Activated CD4-positive, alpha-beta T cell treated with anti-CD3 and anti-CD28 coated beads, Interleukin-2, amount 50 U/mL, for 24 hours (primary cell): ENCODE measurements at places on chromosomes 13 and 19.

DNA sequence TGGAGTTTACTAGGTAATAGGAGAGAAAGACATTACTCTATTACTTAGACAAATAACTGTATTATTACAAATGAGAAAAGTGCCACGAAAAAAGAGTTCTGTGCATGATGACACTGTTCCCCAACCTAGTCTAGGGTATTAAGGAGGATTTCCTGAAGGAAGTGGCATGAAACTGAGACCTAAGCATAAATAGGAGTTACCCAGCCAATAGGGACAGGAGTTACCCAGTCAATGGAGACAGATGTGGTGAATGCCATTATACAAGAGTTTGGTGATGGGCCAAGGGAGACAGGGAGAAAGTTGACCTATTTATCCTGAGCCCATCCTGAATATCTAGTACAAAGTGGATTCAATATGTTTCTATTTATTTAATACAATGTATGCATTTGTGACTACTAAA, 65.4 kb downstream of the KL start:
- no peak for DNase-seq

DNA sequence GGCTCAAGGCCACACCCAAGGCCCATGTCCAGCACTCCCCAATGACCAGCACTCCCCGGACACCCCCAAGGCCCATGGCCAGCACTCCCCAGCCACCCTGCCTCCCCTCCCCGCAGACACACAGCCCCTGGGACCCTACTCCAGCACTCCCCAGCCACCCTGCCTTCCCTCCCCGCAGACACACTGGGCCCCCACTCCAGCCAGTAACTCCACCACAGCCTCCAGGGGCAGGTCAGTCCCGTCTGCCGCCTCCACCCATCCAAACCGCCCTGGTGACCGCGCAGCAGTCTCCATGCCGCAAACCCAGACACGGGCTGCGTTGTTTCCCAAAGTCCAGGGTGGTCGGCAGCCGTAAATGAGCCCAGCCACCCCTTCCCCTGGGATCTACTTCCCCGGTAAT, 70.7 kb downstream of the SPACA7 start:
- DNase-seq = no peak

DNA sequence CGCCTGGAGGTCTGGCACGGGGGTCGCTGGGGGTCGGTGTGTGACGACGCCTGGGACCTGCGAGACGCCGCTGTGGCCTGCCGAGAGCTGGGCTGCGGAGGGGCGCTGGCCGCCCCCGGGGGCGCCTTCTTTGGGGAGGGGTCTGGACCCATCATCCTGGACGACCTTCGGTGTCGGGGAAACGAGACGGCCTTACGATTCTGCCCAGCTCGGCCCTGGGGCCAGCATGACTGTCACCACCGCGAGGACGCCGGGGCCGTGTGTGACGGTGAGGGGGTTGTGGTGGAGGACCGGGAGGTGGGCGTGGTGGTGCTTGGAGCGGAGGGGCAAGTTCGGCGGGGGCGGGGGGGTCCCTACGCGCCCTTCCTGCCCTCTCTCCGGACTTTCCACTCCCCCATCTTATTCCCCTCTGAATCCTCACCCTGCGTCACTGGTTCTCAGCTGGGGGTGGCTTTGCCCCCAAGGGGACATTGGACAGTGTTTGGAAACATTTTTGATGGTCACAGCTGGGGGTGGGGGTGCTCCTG, 5.5 kb downstream of the SSC5D start:
- no peak for DNase-seq

GRCh38 chr19:44807162-44807561, 1.7 kb upstream of the BCAM start:
- DNase-seq = no peak

- no peak for DNase-seq
These were observed 199.7 kb downstream of the IRS2 start for GRCh38 chr13:109586509-109587346.

DNA sequence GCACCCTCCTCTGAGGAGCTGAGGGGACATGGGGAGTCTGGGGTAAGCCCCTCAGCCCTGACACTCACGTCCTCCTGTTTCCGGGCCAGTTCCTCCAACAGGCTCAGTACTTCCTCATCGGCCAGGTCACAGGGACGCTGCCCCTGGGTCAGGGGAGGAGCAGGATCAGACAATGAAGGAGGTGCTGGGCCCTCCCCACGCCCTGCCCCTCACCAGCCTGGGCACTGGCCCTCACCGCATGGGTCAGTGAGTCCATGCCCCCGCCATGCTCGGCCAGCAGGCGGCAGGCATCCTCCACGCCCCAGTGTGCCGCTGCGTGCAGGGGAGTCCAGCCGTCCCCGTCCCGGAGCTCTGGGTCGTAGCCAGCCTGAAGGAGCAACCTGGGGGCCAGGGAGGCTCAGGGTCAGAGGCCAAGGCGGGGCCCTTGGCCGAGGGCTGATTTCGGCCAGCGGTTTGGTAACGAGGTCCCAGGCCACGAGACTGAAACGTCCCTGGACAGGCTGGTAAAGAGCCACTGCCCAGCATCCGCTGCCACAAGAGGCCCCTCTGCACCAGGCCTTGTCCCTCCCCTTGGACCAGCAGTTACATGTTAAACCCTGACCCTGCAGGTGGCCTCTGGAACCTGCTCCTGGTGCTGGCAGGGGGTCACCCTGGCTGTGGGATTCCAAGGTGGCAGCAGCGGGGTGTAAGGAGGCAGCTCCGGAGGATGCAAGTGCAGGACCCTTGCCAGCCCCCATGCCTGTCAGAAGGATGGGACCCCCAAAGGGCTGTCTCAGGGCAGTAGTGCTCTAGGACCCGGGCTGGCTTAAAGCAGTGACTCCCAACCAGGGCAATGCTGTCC, 18.5 kb downstream of the PPP1R12C start:
- no peak for DNase-seq

DNA sequence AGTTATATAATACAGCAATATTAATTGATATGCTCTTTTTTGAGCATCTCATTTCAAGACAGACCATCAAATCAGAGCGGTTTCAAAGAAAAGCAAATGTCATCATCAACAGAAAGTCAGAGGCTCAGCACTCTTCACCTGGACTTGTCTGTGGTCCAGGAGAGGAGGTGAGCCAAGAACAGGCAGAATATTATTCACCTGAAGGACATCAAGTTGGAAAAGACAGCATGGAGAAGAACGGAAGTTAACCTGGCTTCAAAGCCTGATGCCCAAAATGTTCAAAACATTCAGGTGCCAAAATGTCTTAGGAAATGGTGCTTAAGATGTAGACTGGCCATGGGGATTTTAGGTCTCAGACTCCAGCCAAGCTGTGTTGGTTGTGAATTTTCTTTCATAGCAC, 40.7 kb downstream of the FGF14 start:
- DNase-seq = no peak

DNA sequence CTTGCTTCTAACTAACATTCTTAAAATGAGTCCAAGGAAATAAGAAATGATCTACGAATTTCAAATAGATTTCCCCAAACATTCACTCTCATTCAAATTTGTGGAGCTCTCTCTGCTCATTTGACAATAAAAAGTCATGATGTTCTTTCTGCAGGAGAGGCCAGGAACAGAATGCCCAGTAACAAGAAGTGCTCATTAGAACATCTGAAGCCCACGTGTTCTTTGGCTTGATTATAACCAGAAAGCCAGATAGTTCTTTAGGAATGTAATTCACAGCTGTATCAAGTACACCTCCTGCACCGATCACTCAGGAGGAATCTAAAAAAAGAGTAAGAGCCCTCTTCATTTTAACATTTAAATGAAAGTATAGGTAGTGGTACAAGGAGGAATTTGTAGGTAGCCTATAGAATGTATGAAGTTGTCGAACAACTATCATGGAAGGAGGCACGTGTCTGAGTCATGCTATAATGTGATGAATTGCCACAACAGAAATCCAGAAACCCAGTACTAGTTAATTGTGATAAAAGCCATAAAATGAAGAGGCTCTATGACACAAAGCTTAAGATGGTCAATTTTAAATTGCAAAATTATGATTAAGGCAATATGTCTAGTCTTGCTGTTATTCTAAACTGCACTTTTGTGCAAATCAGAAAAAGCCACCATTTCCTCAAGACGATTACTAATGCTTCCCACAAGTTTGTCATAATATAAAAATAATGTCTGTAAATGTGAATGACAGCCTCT, 12.8 kb downstream of the MEDAG start:
- no peak for DNase-seq

GRCh38 chr13:80612804-80613203, 271.9 kb upstream of the SPRY2 start:
- no peak for DNase-seq

DNA sequence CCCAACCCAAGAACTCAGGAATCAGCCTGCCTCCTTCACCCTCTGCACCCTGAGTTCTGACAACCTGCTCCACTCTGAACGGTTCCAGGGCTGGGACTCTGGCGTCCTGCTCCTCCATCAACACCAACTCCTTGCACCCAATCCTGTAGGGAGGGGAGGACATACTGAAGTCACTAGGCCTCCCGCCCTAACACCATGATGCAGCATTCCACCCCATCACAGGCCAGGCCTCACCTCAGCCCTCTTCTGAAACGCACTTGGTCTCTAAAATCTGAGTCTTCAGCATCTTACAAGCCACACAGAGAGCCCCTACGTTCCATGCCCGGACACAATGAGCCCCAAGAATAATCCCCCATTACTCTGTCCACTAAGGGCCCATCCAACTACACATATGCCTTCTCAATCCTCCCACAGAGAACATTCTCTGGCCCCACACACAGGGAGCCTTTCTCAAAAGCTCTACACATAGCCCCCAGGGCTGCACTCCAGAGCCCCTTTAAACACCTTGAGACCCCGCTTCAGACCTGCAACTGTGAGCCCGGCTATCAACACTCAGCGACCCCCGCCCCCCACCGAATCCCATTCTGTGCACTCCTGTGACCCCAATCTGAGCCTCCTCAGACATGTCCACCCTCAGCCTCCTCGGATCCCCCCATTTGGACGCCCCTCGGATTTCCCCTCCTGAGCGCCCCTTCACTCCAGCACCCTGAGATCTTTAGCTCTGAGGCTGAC, 567 bp downstream of the ALKBH6 start:
- no peak for DNase-seq

- DNase-seq = no peak
These were observed 134.9 kb downstream of the RAP2A start for GRCh38 chr13:97568850-97569249.

GRCh38 chr13:34886121-34886875, 55.8 kb upstream of the NBEA start:
- DNase-seq = no peak

DNA sequence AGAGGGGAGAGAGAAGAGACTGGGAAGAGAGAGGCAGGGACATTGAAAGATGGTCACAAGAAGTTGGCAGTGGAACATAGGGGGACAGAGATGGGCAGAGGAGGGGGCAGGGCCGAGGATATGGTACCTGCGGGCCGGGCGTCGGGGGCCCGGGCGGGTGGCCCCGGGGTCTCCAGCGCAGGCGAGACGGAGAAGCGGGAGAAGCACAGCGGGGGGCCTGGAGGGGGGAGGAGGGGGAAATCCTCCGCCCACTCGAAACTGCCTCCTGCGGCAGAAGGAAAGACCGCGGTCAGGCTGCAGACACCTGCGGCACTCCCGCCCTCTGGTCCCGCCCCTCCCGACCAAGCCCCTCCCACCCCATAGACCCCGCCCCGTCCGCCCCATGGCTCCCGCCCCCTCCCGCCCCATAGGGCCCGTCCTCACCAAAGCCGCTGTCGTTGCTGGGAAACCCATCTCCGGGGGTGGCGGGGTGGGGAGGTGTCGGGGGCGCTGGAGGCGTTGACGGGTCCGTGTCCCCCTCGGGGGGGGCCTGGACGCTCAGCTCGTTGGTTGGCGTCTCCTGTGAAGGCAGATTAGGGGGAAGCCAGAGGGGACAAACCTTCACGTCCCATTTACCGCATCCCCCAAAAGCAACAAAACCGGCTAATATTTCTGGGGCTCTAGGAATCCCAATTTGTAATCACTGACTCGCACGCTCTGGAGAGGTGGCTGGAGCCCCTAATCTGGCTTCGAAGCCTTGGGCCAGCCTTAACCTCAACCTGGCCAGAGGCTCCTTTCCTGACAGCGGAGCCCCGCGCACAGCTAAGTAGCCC, 20.4 kb downstream of the LMTK3 start:
- no peak for DNase-seq

DNA sequence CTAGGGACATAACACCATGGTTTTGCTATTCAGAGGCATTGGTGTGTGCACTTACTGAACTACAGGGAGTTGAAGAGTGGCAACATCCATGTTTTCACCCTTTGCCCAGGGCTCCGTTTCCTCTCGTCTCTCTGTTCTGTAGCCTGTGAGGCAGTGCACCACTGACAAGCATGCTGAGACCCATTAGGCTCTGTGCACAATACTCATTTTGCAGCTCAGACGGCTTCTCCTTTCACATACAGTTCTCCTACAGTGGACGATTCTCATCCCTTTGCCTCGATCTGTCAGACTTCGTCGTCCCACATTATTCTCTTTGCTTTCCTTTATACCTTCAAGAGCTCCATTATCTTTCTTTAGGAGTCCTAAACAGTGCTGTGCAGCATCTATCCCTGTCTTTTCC, 403.7 kb downstream of the MYO16 start:
- DNase-seq = no peak

DNA sequence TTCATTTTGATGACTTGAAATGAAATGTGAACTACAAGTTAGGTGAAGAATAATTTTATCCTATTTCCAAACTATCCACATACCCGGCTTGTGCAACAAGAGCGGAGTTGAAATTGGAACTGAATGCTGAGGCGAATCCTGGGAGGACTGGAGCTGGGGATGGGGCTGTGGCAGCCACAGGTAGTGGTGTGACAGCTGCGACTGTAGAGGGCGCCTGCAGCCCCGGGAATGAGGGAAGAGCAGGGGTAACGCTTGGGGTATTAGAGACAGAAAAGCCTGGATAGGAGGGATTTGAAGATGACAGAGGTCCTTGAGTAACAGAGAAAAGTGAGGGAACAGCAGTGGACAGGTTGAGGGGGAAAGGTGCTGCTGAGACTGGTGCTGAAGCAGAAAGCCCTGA, 22.0 kb upstream of the STOML3 start:
- DNase-seq = no peak

- no peak for DNase-seq
These were observed 1004.2 kb downstream of the UQCRFS1 start for GRCh38 chr19:28208745-28209144.

DNA sequence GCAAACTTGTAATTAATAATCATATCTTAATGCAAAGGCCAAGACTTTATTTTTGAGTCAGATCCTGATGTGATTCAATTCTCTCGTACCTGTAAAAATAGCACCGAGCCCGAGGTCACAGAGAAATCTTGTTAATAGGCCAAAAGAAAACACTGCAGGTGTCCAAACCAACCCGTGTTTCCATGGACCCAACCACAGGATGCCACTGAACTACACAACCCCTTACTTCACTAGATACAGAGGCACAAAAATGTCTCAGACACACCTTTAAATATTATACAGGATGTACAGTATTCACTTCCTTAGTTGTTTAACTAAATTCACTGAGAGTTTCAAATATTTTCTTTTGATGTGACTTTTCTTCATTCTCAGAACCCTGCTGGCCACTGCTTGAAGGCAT, 530.9 kb downstream of the MYO16 start:
- DNase-seq = no peak
